Activated CD4-positive, alpha-beta T cell treated with anti-CD3 and anti-CD28 coated beads, Interleukin-2, amount 10 ng/mL, durations not matched to agents 24 days and 14 days (primary cell): ENCODE measurements at places on chromosomes 5 and 9. TPM values are rescaled to one million over a fixed set of nuclear protein-coding genes. Genes with fewer than 3 reads are reported as not detected.
A peak's percentile ranks its signal among the peaks of the same experiment; 100 is the strongest.

DNA sequence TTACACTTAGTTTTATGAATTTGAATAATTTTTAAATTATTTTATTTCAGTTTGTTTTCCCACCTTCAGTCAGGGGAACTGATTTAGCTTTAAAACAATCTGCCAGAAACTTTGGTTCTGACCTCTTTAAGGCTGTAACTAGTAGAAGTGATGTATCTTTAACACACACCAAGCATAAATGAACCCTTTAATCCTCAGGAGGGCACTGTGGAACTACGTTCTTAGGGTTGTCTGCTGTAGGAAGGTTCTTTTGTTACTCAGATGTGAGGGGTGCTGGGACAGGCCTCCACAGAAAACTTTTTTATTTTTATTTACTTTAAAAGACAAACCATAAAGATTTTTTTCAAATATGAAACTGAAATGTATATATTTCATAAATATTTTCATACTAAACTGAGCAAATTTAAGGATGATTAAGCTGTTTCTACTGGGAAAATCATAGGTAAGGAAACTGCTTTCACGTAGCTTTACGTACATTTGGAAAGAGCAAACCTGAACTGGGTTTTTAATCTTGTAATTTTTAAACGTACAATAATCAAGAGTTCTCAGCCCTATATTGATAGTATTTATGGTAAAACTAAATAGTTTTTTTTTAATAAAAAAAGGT lies 5.3 kb downstream of the KLF4 start:
- no peaks in the 10 kb centered on the region for H3K36me3 ChIP-seq
- H3K4me3 ChIP-seq, result no peak overlapping the region

GRCh38 chr5:143026380-143026779 lies 256.2 kb downstream of the ARHGAP26 start:
- H3K36me3 ChIP-seq, result peaks cover 5% of the 10 kb centered on the region
- H3K4me1 ChIP-seq, result peaks cover 52% of the 10 kb centered on the region
- no peaks in the 10 kb centered on the region for H3K27me3 ChIP-seq
- H3K4me3 ChIP-seq, result no peak overlapping the region
- no peak overlapping the region for H3K27ac ChIP-seq

GRCh38 chr5:180439911-180440769 lies 54.0 kb upstream of the CNOT6 start:
- peaks cover 1% of the 10 kb centered on the region for H3K27me3 ChIP-seq
- H3K4me3 ChIP-seq, result no peak overlapping the region
- H3K4me1 ChIP-seq, result no peaks in the 10 kb centered on the region
- no peaks in the 10 kb centered on the region for H3K36me3 ChIP-seq

DNA sequence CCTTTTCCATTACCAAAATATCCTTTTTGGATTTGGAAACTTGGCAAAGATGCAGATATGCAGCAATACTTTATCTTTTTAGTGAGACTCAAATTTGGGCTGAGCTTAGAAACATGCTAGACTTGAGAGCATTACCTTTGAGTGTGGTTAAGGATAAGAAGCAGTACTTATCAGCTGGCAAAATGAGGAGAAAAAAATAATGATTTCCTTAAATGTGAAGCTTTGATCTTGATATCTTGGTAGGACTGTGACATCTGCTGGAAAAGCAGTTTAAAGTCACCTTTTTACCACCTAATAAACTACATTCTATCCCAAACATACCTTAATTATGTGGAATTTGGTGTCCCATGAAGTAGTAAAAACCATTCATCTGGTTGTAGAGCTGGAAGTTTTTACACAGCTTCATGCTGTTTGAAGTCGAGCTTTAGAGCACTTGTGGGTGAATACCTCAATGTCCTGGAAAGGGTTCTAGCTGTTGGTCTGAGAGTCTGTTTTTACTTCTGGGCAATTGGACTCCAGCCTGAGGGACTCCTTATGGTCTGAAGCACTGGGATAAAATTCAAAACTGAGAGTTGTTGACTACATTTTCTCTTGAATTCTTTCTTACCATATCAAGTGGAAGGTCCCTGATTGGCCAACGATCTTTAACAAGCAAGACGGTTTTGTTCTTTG lies 53.4 kb downstream of the LRRC70 start:
- no peak overlapping the region for H3K27ac ChIP-seq
- H3K27me3 ChIP-seq, result no peaks in the 10 kb centered on the region
- H3K4me1 ChIP-seq, result no peaks in the 10 kb centered on the region
- no peak overlapping the region for H3K4me3 ChIP-seq
- no peak for DNase-seq
- H3K36me3 ChIP-seq, result no peaks in the 10 kb centered on the region

DNA sequence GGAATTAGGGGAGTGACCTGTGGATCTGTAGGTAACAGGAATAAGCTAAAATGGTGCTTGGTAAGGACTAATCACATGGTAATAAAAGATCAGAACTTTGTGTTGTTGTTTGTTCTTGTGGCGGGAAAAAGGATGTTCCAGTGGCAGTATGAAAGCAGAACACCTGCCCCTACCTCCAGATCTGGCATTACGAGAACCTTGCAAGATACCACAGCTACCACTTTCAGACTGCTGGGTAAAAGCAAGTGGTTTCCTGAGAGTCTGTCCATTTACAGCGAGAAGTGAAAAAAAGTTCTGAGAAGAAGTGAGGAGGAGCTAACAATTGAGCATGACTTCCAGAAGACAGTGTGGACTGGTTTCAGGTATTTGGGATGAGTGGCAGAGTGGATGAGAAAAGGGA lies 252.5 kb downstream of the TLE4 start:
- no peak overlapping the region for H3K4me3 ChIP-seq
- peak; percentile 56 for DNase-seq
- H3K4me1 ChIP-seq, result peaks cover 14% of the 10 kb centered on the region

- no peaks in the 10 kb centered on the region for H3K4me1 ChIP-seq
- no peak overlapping the region for H3K27ac ChIP-seq
- no peaks in the 10 kb centered on the region for H3K36me3 ChIP-seq
- DNase-seq, result peak; percentile 51
Observed at GRCh38 chr9:138009803-138010690, 132.5 kb downstream of the CACNA1B start.

DNA sequence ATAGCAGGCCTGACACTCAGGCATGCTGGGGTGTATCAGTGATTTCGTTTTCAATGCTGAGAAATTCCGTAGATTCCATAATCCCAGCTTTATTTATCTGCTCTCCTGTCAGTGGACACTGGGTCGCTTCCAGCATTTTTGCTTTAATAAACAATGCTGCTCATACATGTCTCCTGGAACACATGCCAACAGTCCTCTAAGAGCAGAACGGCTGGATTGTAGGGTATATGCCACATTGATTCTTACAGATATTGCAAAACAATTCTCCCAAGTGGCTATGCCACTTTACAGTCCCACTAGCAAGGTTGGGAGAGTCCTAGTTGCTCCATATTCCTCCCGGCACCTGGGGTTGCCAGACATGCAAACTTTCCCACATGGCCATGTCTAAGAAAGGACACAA lies 81.9 kb downstream of the RAPGEF1 start:
- no peak for DNase-seq
- H3K27ac ChIP-seq, result peak overlapping the region; percentile 99
- H3K4me1 ChIP-seq, result peaks cover 72% of the 10 kb centered on the region
- peaks cover 22% of the 10 kb centered on the region for H3K36me3 ChIP-seq
- H3K4me3 ChIP-seq, result peak overlapping the region; percentile 76

DNA sequence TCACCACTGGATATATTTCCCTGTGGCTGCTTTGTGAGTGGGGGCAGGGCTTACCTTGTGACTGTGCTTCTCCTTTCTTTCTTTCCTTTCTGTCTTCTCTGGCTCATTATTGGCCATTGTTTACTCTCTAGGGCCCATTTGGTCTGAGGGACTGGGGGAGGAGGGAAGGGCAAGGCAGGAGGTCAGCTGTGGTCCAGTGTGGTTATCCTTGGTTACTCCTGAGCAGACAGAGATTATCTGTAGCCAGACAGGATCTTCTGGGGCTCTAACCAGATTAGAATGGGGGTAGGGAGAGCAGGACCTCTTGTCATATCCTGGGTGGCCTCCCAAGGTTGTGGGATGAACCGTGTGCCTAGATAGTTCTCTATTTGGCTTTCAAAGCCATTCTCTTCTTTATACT lies 71.2 kb downstream of the ANKRD55 start:
- H3K36me3 ChIP-seq, result no peaks in the 10 kb centered on the region
- no peaks in the 10 kb centered on the region for H3K27me3 ChIP-seq
- DNase-seq, result no peak
- H3K4me3 ChIP-seq, result no peak overlapping the region

The TAS2R1 gene
- total RNA-seq, result not detected in 2 replicates

The PCDHB6 gene
- total RNA-seq, result not detected in 2 replicates

The SIGMAR1 gene
- 117 and 128 TPM in 2 replicates for total RNA-seq
